ENCODE measurements at places on chromosomes 2 and 18.

GRCh38 chr2:238286987-238287736, 1.2 kb downstream of the PER2 start:
- DNase-seq: no peak

- DNase-seq: no peak
These were observed 65.4 kb downstream of the RDH14 start for GRCh38 chr2:18495058-18495457.

DNA sequence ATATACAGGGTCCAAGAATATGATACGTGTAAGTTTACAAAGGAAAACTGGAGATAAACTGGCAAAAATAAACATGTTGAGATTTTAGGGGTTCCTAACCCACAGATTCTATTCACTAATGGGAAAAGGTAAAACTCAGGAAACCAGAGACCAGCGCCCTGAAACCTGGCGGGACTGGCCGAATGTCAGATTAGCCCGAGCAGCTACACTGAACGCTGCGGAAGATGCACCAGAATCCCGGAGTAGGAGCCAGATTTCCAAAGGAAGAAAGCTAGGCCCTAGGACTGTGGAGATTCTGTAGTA, 679 bp upstream of the WDR75 start:
- no peak for DNase-seq

GRCh38 chr2:134120733-134121630, 132.9 kb upstream of the MGAT5 start:
- DNase-seq: peak; percentile 42

DNA sequence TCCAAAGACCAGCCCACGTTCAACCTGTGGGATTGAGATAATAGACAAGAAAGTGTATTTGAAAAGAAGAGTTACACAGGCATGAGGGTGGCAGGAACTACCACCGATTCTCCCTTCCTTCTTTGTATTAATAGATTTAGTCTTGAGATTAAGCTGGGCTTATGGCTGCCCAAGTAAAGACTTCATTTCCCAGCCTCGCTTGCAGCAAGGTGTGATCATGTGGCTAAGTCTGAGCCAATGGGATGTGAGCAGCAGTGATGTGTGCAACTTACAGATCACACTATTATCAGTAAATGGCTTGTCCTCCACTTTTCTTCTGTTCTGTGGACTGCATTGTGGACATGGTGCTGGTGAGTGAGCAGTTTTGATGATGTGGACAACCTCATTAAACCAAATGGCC, 101.7 kb downstream of the POLR1A start:
- no peak for DNase-seq

DNA sequence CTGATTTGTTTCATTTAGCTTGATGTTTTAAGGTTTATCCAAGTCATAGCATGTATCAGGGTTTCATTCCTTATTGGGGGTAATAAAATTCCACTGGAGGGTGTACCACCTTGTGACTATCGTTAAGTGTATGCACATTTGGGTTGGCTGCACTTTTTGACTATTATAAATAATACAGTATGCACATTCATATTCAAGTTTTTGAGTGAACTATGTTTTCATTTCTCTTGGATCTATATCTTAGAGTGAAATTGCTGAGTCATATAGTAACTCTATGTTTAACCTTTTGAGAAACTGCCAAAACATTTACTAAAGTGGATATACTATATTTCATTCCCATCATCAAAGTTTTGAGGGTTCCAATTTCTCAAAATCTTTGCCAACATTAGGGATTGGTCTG, 952.7 kb downstream of the TDRD15 start:
- no peak for DNase-seq

GRCh38 chr2:225932811-225933413, 533.4 kb downstream of the NYAP2 start:
- DNase-seq: no peak

GRCh38 chr18:23099621-23100020, 35.7 kb upstream of the CABLES1 start:
- no peak for DNase-seq

DNA sequence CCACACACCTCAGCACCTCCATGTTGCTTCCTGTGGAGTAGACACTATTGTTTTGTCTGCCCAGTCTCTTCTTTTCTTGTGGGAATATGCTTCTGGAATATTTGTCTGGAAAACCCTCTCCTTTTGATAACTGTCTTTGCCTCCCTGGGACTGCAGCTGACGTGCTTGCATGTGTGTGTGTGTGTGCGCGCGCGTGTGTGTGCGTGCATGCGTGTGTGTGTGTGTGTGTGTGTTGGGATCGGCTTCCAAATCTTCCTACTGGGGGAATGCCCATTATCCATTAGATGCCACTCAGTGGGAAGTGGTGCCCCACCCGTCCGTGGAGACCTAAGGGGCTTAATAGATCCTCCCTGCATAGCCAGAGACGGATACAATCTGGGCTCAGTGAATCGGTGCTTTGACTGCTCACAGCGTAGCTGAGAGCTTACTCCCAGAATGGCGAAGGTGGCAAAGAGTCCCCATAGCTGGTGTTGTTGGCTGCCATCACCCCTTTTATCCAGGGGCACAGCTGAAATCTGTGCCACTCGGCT, 86.9 kb downstream of the RRM2 start:
- no peak for DNase-seq

- no peak for DNase-seq
These were observed 108.0 kb upstream of the SALL3 start for GRCh38 chr18:78871618-78872017.

GRCh38 chr2:183867206-183867605, 731.1 kb upstream of the ZNF804A start:
- DNase-seq: no peak

DNA sequence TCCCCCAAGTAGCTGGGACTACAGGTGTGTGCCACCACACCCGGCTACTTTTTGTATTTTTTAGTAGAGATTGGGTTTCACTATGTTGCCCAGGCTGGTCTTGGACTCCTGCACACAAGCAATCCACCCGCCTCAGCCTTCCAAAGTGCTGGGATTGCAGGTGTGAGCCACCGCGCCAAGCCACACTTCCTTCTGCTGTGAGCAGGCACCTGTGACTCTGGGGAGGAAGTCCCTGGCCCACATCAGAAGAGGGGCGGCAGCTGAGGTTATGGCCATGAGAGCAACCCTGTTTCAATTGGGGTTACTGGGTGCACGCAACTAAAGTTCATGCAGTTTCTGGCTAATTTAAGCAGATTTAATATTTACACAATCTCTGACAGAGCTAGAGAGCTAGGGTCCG, 91.0 kb downstream of the PLB1 start:
- DNase-seq: peak; percentile 27

DNA sequence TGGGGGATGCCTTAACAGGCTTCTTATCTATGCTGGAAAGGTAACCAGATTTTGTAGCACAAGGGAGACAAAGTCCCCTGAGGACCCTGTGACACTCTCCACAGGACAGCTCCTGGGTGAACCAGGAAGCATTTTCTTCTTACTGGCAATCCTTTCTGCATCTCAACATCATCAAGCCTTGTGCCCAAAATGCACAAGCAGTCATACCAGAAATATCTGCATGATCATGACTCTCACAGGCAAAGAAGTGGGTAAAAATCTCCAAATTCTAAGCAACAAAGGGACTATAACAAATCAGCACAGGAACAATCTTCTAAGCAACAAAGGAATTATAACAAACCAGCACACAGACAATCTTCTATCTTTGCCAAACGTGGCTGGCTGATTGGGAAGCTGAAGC, 99.1 kb upstream of the CD226 start:
- DNase-seq: no peak

DNA sequence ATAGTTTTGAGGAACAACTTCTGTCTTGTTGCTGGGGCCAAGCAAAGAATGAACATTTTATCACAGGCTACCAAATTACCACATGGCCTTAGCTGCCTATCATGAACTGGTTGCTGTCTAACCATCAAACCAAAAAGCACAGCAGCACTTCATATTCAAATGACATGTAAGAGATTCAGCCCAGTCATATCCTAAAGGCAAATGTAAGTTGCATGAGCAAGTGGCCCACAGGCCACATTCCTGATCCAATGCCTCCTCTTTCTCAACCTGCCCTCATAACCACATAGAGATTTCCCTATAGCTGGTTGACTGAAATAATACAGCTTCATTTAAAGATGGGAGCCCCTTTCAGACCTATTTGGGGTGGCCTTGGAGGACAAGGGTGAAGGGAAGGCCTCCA, 572.3 kb downstream of the IRS1 start:
- no peak for DNase-seq

DNA sequence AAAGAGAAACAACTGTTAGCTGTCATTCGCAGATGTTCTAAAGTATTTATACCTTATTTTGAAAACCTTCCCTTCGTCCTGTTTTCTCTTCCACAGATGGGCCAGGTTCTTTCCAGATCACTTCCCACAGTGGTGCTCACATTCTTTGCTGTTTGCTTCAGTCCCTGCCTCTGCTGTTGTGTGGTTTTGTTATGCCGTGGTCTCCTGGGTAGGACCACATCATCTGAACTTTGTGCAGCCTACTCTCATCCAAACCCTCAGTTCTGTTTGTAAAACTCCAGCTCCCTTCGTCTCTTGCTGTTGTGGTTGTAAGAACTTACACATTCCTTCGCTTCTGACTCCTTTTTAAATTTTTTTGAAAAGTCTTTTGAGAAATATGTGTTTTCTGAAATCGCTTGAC, 38.1 kb downstream of the ZNF236 start:
- DNase-seq: no peak

DNA sequence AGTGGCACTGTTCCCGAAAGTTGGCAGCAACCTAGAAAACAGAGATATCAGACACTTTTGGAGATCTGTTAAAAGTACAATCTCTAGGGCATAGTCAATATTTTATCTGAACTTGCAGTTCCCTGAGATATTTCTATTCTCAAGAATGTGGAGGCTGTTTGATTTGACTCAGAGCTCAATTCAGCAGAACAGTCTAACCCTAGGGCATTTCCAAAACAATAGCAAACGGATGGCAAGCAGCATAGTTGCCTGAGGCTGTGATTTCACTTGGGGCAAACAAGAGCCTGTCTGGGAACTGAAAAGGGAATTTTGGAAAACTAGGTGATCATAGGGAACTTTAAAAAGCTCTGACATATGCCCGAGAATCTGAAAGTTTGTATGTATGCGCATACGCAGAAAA, 772.8 kb upstream of the LRRTM1 start:
- no peak for DNase-seq

- DNase-seq: no peak
These were observed 14.1 kb upstream of the GMPPA start for GRCh38 chr2:219484343-219485200.

DNA sequence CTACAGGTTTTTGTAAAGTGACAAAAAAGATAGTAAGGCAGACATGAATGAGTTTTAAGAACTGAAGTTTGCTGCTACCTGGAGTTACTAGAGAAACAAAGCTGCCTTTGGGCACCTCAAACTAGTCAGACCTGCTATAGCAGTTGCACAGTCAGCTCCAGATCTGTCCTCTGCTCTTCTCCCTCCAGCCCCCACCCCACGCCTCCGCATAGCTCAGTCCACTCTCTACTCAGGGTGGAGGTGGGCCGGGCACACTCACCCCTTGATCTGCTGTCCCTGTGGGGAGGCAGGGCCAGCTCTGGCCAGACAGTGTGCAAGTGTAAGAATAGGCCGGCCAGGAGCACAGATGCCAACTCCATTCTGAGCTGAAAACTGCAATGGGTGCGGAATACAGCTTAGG, 4.1 kb downstream of the SERTAD2 start:
- no peak for DNase-seq

DNA sequence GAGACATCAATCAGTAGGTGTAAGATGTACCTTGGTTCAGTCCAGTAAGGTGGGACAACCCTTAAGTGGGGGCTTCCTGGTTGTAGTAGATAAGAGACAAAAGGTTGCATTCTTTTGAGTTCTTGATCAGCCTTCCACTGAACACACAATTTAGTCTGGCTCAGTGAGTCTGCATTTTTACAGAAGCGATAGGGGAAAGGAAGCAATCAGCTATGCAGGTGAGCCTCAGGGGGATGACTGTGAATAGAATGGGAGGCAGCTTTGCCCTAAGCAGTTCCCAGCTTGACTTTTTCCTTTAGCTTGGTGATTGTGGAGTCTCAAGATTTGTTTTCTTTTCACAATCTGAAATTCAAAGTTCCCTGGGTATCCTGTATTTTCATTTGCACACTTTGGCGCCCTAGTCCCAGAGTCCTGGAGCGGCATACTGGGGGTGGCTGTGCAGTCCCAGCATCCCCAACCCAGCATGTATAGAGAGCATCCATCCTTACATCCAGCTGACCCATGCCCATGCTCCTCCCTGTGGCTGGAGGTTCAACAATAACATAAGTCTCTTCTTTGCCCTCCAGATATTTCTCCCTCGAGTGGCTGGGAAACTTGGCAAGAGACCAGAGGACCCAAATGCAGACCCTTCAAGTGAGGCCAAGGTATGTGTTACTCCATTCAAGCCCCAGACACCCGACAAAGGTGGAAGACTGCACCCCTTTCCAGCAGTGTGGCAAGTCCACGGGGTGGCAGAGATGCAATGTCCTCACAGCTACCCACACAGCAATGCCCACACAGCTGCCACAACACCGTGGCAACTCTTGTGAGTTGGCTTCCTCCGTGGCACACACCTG, 20.1 kb upstream of the PRLH start:
- DNase-seq: no peak

GRCh38 chr2:175804122-175804521, 197.9 kb downstream of the LNPK start:
- no peak for DNase-seq

DNA sequence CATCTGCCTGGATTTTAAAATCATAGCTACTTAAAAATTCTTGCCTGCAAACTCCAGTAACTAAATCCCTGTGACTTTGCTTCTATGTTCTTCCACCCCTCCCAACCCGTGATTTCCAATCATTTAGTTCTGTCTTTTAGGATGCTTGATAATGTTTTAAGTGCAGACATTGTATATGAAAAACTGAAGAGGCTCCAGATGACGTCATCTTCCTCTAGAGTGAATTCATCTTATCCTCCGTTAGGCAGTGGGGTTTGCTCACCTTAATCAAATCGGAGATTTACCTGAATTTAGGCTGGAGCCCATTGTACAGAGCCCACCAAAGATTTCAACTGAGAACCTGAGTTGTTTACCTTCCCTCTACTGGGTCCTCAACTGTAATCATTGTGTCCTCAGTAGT, 10.9 kb downstream of the FBXO48 start:
- DNase-seq: no peak

DNA sequence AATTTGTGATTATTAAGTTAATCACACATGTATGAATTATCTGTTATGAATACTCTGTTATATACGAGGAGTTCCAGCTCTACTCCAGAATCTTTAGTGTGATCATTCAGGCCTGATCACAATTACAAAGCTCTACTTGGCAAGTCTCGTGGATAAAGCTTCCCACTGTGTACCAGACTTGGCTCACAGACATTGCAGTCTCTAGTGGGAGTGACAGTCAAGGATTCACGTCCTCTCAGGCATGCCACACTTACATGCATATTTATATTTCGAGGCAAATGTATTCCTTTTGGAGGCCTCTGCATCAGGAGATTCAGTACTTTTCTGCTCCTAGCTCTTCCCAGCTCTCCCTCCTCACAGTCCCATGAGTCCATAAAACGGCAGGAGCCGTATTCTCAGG, 403.4 kb upstream of the CDH7 start:
- DNase-seq: no peak

DNA sequence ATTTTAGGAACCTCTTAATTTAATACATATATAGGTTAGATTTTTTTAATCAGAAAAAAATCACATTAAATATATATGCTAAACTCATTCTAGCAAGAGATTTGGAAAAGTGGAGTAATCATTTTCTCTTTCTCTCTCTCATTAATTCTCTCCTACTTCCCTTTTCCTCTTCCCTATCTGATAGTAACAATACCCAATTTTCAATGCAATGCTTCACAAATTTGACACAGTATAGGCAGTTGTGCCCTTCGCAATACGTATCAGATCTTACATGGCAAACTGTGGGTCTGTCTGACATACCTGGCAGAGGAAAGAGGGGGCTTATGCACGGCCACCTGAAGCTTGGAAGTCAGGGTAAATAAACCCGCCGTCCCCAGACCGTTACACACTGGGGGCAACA, 444.3 kb downstream of the NBAS start:
- DNase-seq: no peak

All from activated gamma-delta T cell treated with anti-CD3 and anti-CD28 coated beads, Interleukin-2, amount 50 U/mL, for 16 hours (primary cell).